ENCODE measurements at places on chromosomes 1 and 21. TPM values are rescaled to one million over a fixed set of nuclear protein-coding genes. Genes with fewer than 3 reads are reported as not detected.

The CNST gene
- polyA plus RNA-seq: 8.1 TPM

The CADM3 gene
- polyA plus RNA-seq: 1.5 TPM

The RYR2 gene
- polyA plus RNA-seq: 1.7 TPM

The LAX1 gene
- polyA plus RNA-seq: not detected

The UQCRHL gene
- 3.6 TPM for polyA plus RNA-seq

The MAP3K21 gene
- 11.7 TPM for polyA plus RNA-seq

The ACOT11 gene
- 1.6 TPM for polyA plus RNA-seq

The TTLL7 gene
- 5.1 TPM for polyA plus RNA-seq

The MMP23B gene
- 16.2 TPM for polyA plus RNA-seq

Data from GM23338 (cell line).